ENCODE measurements at places on chromosomes 1 and 21.
A peak's percentile ranks its signal among the peaks of the same experiment; 100 is the strongest.

GRCh38 chr1:27555700-27556424, 48.1 kb downstream of the AHDC1 start:
- peak; percentile 79 for DNase-seq

DNA sequence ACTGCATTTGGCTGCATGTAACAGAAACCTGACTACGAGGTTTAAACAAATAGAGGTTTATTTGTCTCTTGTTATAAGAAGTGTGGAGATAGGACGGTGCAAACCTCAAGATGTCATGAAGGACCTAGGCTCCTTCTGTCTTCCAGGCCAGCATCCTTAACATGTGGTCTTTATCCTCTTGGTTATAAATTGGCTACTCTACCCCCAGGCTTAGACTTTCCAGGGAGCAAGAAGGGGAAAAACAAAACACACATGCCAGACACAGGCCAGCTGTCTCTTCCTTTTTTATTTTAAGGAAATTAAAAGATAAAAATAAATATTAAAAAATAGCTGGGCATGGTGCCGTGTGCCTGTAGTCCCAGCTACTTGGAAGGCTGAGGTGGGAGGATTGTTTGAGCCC, 51.3 kb upstream of the PRELP start:
- no peak for DNase-seq

DNA sequence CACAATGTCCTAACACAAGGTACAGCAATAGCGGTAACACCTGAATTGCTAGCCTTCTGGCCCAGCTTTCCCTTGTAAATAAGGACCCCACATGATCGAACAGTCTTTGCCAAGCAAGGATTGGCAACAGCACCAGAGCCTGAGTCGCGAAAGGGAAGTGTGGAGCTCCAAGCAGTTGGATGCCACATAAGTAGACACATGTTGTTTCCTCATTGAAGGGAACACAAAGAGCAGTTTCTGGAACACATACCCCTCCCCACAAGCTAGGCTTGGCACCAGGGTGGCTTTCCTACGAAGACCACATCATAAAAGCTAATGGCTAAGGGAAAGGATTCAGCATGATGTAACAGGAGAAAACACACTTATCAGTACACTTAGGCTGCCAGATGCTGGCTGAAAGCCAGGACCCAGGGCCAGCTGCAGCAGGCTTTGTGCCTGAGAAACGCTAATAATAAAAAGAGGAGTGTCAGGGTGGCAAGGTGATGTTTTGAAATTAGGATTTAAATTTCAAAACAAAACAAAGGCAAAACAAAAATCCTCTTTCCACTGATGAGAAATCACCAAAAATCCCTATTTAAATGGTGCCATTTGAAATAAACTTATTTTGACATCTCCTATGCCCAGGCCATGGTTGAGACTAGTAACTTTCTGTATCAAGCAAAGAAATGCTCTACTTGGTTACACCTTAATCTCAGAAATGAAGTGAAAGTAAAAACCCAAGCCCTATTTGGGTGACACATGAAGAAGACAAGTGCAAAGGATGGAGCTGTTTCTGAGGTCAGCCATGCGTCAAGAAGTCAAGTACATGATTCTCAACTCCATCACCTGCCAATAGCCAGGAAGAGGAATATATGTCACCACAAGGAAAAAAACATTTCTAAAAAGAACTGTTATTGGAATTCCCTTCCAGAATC, 11.9 kb upstream of the CPLANE2 start:
- DNase-seq, result peak; percentile 73

GRCh38 chr1:23768733-23769132, 9.5 kb upstream of the PITHD1 start:
- no peak for DNase-seq

- DNase-seq, result peak; percentile 29
Observed at GRCh38 chr1:69643266-69643665, 75.5 kb downstream of the LRRC7 start.

DNA sequence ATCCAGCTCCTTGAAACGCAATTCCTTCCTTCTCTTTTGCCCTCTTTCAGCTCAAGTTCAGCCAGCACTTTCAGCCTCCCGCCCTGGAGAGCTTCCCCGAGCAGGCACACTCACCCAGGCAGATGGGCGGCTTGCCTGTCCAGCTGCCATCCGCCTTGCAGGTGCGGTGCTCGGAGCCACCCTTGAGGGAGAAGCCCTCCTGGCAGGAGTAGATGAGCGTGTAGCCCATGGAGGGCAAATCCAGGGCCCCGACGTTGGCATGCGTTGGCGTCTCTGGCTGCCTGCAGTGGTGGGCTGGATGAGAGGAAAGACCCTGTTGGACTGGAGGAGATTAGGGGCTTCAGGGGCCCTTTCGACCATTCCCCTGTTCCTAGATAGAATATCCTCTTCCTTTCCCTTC, 60.5 kb downstream of the ZSCAN20 start:
- no peak for DNase-seq

DNA sequence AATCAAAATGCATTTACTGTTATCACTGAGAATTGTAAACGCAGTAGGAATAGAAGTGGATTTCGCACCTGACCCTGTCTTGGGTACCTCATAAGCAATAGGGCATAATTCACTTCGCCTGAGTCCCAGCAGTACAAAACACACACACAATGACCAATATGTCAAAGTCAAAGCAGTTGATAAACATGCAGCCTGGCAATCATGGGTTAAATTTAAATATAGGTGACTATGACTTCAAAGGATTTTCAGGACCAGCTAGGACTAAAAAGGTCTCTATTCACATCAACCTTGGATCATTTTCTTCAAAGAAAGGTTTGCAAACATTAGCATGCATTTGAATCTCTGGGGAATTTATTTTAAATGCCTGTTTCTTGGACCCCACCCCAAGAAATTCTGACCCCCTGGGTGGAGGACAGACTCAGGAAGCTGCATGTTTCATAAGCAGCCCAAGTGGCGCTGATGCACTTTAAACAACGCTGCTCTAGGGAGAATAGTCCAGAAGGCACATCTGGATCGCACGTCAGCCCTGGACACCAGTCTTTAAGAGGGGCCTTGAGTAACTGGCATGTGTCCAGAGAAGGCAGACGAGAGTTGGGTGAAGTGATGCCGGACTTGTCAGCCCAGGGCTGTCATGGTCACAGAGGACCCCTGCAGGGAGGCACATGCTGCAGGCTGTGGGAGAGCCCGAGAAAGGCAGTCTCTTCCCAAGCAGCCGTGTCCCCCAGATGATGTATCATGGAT, 55.7 kb upstream of the EFHD2 start:
- DNase-seq, result peak; percentile 31

DNA sequence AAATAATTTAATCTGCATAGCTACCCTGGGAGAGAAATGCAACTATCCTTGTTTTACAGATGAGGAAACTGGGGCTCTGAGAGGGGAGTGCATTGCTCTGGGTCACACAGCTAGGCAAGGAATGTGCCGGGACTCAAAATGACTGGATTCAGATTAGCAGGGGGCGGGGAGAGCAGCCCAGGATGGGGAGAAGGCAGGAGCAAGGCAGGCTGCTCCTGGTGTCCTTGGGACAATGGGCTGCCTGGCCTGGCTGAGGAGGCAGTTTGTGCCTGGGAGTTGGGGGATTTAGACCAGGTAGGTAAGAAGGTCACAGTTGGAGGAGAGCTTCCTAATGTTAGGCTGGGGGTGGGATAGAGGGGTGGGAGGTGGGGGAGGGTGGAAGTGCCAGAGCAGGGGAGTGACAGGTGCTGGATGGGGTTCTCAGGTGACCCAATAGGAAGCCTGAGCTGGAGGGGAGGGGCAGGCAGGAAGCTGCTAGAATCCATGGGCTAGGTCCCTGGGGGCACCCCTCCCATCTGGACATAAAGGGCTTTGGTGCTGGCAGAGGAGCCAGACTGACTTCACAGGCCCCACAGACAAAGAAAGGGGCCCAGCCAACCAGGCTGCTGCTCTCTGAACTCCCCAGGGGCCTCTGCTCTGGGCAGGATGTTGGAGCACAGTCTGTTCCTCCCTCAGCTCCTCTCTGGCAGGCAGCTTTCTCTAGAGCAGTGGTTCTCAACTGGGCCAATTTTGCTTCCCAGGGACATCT, 29.0 kb downstream of the TRIM62 start:
- DNase-seq, result peak; percentile 73

DNA sequence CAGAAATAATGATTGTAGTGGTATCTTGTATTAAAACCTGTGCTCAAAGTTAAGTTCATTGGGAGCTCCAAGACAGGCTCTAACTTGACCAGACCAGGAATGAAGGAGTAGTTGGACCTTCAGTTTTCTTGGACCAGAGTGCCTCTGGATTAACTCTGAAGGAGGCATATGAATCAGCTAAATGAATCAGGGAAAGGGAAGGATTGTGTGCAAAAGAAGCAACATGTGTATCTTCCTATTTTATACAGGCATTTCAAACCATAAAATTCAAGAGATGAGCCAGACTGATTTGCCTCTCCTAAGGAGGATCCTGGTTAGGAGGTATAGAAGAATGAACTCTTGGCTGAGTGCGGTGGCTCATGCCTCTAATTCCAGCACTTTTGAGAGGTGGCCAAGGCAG, 71.4 kb downstream of the CC2D1B start:
- no peak for DNase-seq

DNA sequence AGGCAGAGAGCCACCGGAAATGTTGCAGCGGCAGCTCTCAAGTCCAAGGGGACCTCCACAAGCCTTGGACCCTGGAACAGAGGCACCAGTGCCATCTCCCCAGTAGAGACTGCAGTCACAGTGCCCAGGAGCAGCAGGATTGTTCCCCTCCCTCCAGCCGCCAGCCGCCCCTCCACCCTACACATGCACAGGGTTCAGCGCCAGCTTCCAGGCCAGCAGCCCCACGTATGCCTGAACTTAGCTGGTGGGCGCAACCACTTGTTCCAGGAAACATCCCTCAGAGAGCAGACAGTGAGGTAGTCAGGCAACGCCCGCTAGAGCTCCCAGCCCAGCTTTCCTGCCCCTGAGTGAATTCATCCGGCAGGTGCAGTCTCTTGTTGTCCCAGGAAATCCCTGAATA, 1098.1 kb upstream of the NCAM2 start:
- no peak for DNase-seq

DNA sequence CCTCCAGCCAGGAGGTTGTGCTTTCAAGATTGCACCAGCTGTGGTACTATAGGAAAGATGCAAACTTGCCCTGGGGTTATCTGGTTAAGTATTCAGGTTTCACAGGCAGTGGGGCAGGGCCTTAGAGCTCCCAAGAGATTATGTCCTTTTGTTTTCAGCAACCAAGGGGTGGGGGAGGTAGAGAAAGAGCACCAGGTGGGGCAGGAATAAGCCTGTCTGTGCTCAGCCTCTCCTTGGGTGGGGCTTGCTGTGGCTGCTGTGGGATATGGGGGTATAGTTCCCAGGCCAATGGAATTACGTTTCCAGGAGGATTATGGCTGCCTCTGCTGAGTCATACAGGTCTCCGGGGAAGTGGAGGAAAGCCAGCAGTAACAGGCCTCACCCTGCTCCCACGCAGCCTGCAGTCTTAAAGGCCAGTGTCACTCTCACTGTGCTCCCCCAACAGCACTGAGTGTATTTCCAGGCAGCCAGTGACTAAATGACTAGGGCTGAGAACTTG, 508.6 kb downstream of the RWDD3 start:
- DNase-seq, result peak; percentile 88

- DNase-seq, result peak; percentile 42
Observed at GRCh38 chr21:46153247-46154154, 1.9 kb downstream of the FTCD start.

- DNase-seq, result no peak
Observed at GRCh38 chr1:14733048-14733778, 134.7 kb downstream of the KAZN start.

- no peak for DNase-seq
Observed at GRCh38 chr1:237281481-237281880, 239.5 kb downstream of the RYR2 start.

- DNase-seq, result no peak
Observed at GRCh38 chr1:193309936-193310475, 123.6 kb upstream of the B3GALT2 start.

DNA sequence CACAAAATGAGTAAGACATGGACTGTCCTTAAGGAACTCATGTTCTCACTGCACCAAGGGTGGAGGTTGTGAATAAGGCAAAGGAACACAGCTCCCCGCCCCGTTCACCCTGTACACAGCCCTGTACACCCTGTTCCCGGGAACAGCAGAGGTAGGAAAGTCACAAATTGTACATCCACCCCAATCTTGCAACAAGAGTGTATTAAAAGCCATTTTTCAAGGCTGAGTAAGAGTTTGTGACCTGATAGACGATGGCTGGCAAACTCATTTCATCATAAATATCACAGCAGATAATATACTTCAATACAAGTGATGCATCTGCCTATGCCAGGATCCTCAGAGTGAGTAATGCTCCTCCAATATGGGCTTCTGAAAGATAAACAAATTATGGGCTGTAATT, 52.5 kb upstream of the CAMK1G start:
- no peak for DNase-seq

DNA sequence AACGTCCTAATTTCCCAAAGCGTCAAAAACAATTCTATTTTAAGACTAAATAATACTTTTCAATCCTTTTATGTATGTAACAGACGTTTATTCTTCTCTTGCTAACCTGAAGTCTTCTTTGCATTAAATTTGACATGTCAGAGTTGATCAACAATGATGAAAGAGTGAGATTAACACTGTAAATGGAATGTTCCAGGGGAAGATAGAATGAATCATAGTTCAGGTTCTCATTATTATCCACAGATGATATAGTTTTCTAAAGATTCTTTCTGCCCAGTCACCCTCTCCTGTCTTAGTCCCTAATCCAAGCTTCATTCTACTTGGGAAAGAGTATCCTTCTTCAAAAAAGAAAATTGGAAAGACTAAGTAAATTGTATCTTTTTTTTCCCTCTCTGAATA, 38.9 kb downstream of the SDCCAG8 start:
- DNase-seq, result peak; percentile 70

DNA sequence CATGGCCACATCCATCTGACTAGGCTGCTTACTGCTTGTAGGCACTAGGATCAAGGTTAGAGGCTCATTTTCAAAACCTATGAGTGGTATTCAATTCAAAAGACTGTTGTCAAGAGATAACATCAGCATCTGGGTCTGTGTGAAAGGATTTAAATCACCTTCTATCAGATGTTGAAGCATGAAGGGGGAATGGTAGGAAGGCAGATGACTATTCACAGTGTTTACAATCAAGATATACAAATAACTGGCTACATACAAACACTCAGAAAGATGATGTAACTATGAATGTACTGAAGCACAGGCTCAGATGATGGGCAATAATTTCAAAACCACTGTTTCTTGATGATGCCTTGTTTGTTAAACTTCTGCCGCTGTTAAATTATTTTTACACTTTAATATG, 249.2 kb downstream of the SLC45A1 start:
- no peak for DNase-seq

GRCh38 chr1:168472223-168472622, 71.6 kb downstream of the XCL2 start:
- DNase-seq, result no peak

GRCh38 chr1:26015358-26015757, 6.2 kb upstream of the EXTL1 start:
- no peak for DNase-seq

DNA sequence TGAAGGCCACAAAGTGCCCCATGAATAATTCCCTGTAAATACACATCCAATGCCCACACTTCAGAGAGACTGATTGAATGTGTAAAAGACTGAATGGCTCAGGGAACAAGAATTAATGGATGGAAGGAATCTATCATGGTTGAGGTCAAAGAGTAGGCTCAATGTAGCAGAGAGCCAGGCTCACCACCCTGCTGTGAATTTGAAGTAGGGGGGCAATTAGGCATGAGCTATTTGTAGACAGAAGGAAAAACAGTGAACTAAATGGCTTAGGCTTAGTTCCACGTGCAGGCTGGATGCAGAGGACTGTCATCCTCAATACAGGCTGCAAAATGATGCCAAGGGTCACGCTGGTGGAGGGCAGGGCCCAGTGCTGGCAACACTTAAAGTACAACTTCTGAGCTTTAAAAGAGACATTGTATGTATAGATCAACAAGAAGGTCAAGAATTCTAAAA, 22.9 kb upstream of the IGSF3 start:
- DNase-seq, result no peak

GRCh38 chr1:18999359-18999758, 42.9 kb upstream of the IFFO2 start:
- DNase-seq, result peak; percentile 74

All from fibroblast of skin of back (primary cell).